Activated CD8-positive, alpha-beta memory T cell treated with anti-CD3 and anti-CD28 coated beads for 48 hours (primary cell): ENCODE measurements at places on chromosomes 12 and 14.

- DNase-seq, result no peak
Measured at GRCh38 chr12:19709889-19710288, 270.6 kb downstream of the AEBP2 start.

DNA sequence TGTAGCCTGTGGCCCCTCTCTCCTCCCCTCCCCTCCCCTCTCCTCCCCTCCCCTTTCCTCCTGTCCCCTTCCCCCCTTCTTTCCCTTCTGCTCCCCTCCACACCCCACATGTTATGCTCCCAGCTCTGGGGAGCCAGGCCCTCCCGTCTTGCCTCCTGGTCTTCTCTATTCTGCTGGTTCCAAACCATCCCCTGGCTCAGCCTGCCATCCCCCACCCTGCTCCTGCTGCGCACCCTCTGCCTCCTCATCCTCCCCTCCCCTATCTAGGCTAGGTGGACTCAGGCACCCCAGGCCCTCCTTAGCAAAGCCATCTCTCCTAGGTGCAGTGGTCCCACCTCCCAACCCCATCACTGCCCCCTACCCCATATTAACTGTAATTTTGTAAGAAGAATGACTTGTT is 99.5 kb downstream of the CALM1 start:
- DNase-seq, result no peak

GRCh38 chr14:78902010-78902623 is 731.9 kb downstream of the NRXN3 start:
- no peak for DNase-seq

- no peak for DNase-seq
Measured at GRCh38 chr14:52241087-52241793, 26.3 kb upstream of the PTGDR start.

DNA sequence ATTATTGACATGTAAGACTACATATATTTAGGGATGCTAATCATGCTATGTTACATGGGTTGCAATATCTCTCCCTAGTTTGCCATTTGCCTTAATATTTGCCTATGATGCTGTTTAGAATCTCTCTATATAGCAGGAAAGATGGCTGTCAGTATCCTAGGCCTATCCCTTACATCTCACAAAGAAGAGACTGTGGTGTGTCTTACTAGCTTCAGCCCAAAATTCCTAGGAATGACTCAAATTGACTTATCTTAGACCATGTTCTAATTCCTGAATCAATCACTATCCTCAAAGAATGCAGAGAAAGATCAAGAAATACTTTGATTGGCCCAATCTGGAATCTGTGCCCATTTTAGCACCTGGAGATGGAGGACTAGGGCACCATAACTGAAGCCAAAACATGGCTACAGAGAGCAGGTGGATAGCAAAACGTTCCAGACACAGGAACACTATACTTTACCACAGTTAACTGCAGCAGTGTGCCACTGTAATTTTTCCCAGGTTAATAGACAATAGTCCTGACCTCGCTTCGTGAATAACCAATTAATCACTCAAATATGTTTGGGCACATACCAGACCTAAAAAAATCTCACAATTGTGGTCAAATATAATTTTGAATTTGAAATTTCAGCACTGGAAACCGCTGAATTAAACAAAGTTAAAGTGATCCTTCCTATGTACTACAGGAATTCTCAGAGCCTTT is 32.7 kb upstream of the GLIPR1 start:
- no peak for DNase-seq

GRCh38 chr14:100132903-100133510 is 26.4 kb downstream of the DEGS2 start:
- no peak for DNase-seq

DNA sequence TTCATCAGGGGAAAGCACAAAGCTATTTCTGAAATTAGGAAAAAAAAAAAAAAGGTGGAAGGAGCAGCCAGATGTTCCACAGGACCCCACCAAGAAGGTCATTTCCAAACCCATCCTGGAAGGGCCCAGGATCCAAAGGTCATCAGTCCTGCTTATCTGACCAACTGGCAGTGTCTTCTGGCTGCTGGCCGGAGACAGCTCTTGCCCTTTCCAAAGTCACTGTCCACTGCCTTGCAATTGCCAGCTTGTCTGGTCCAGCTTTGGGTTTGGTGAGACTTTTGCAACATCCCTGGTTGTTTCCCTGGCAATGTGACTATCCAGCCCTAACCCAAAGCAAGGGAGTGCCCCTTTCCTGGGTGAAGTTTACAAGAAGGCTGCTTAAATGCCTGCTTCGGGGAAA is 18.9 kb upstream of the HSPB8 start:
- no peak for DNase-seq

- no peak for DNase-seq
Measured at GRCh38 chr14:84409435-84409834, 1120.5 kb upstream of the FLRT2 start.

DNA sequence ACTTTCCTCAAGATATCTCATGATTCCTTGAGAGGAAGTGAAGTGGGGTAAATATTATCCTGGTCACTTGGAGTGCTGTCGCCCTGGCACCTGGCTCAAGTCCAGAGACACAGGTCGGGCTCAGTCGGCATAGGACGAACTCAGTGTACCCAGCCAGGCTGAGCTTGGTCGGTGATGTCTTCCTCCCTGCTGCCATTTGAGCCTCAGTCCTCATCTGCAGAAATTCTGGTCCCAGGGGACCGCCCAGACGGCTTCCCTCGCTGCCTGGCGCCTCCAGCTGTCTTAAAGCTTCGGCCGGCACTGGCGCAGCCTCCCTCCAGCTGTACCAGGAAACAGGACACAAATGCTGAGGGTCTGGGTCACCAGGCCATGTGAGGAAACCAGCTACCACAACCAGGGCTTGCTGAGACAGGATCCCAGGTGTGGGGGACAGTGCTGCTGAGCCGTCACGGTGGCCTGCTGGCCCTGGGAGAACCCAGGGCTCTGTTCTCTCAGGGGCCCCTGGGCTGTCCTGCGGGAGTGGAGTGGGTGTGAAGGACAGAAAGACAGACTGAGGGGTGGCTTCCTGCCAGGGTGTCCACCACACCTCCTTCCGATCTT is 5.0 kb upstream of the KLC1 start:
- no peak for DNase-seq

DNA sequence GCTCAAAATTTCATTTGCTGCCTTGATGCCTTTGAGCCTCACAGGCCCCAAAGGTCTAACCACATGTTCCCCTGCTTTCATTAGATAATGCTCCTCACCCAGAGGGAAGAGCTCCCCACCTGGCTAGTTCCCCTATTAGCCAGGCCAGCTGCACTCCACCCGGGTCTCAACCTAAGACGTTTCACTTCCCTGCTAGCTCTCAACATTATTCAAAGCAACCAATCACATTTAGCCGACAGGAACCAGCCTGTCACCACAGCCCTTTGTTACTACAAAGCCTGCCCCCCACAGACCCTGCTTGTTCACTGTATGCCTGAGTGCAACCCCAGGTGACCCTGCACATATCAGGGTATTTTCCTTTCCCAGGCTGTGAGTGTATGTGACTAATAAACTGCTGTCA is 78.6 kb downstream of the SLC15A5 start:
- no peak for DNase-seq

- DNase-seq, result no peak
Measured at GRCh38 chr12:92065639-92066038, 80.0 kb downstream of the BTG1 start.

DNA sequence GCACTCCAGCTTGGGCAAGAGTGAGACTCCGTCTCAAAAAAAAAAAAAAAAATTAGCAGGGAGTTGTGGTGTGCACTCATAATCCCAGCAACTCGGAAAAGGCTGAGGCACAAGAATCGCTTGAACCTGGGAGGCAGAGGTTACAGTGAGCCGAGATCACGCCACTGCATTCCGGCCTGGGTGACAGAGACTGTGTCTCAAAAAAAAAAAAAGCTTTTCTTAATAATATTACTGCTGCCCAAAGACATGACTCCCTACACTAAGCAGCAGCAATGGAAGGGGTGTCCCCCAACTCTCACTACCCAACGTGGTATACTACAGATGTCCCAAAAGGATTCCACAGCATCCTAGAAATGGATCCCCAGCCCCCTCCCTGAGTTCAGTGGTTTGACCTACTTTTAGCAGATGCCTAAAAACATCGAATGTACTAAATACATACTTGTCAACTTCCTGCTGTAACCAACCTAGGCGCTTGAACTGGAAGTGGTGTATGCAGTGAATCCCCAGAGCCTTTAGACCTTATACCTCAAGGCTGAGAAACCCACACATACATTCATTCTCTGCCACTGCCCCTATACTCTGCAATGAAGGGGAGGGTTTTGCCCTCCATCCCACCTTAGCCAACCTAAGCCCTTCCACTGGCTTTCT is 8.5 kb upstream of the FKBP11 start:
- DNase-seq, result no peak

GRCh38 chr14:94180655-94181271 is 6.6 kb downstream of the PPP4R4 start:
- DNase-seq, result no peak

DNA sequence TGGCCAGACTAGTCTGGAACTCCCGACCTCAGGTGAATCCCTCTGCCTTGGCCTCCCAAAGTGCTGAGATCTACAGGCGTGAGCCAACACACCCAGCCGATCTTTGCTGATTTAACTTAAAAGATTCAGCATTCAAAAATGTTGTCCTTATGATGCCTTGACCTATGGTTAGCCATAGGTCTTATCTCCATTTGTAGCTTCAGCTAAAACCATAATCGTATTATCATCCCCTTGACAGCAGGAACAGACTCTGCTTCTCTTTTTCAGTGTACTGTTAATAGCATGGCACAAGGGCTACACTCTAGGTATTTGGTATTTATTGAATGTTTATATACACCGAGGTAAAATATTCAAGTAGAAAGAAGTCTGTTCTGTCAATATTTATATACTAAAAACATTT is 15.3 kb downstream of the CCDC62 start:
- no peak for DNase-seq

- no peak for DNase-seq
Measured at GRCh38 chr14:68293404-68293803, 473.8 kb downstream of the RAD51B start.

DNA sequence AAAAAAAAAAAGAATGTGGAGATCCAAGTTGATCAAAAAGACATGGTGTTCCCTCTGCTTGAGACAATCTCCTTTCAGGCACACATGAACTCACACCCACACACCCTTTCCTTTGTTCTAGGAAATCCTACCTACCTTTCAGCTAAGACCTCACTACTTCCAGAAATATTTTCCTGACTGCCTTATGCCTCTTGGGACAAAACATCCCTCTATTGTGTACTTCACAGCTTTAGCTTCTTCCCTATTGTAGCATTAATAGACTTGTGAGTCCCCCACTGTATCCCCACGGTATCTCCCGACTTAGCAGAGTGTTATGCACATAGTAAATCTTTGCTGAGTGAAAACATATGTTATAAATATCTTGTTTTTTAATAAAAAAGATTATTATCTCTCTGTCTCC is 44.9 kb upstream of the AEBP2 start:
- DNase-seq, result no peak

DNA sequence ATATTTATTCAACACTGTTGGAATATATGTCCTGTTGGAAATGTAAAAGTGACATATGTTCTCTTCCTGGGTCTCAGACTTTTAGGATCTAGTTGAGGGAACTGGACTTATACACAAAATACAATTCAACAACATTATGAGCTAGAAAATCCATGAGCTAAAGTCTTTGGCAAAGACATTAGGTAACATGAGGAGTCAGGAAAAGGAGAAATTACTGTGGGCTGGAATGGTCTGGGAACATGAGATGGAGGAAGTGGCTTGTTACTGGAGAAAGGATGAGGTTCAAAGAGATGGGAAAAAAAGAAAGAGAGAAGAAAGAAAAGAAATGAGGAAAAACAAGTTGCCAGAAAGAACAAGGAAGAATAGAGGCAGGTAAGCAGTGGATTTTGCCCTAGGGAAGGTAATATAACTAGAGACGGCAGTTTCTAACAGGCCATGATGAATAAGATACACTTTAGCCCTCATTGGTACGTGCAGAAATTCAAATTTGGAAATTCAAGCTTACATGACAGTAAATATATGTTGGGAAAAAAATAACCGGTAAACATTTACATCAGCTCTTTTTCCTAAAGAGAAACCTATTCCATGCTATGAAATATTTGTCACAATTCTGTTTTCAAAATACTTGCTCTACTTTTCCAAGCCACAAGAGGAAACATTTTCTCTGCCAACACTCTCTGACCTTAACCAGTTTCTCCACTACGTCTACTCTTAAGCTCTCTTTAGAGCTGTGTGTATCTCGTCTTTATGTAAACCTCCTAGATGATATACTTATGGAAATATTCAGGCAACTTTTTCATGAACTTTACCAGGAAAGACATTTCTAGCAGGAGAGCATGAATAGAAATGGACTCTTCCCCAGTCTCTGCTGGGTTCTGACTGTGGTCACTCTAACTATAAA is 268.8 kb upstream of the BTG1 start:
- no peak for DNase-seq

GRCh38 chr12:123126294-123127181 is 24.4 kb downstream of the PITPNM2 start:
- no peak for DNase-seq

DNA sequence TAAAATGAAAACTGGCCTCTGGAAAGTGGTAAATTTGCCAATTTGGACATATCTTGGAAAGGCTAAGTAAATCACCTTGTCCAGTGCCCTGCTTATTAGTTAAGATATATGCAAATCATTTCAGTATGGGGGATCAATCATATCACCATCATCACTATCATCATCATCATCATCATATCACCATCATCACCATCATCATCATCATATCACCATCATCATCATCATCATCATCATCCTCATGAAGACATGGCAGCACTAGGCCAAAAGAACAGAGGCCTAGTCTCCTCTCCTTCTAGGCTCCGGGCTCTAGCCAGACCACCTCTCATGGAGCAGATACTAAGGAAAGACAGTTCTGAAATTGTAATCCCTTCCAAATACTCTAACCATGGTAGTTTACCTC is 20.3 kb downstream of the OTX2 start:
- no peak for DNase-seq

DNA sequence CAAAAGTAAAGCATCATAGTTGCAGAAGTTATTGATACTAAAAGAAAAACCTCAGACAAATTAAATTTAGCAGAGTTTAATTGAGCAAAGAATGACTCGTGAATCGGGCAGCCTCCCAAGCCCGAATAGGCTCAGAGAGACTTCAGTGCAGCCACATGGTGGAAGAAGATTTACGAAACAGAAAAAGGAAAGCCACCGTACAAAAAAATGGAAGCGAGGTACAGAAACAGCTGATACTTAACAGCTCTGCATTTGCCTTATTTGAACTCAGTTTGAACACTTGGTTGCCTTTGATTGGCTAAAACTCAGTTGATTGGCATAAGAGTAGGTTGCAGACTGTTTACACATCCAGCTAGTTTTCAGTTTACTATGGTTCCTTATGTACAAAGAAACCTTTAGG is 12.9 kb downstream of the TTC9 start:
- DNase-seq, result no peak
